Stimulated activated CD4-positive, alpha-beta T cell treated with anti-CD3 and anti-CD28 coated beads, Interleukin-15, amount 100 ng/mL, for 48 hours (primary cell): ENCODE measurements at places on chromosomes 7 and 10.
A peak's percentile ranks its signal among the peaks of the same experiment; 100 is the strongest.

DNA sequence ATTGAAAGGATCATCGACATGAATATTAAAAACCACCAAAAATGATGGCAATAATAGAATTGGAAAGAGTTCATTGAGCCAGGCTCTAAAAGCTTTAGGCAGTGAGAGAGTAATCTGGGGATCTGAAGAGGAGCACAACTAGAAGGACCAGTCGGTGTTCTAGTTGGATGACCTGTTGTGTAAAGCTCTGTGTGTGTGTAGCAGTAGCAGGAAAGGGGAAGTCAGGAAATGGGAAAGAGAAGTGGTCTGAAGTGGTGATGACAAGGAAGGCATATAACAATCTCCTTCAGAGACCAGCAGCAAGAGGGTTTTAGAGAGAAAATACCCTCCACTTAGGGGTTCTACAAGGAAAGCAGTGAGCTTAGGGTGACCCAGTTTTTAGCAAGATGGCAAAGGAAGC is 539.2 kb downstream of the HTR7 start:
- DNase-seq = no peak

GRCh38 chr7:134943785-134944400 is 42.4 kb upstream of the AGBL3 start:
- DNase-seq = no peak

- no peak for DNase-seq
Observed at GRCh38 chr7:114084002-114084471, 165.2 kb upstream of the PPP1R3A start.

GRCh38 chr7:50205011-50205410 is 99.5 kb upstream of the IKZF1 start:
- DNase-seq = no peak

- no peak for DNase-seq
Observed at GRCh38 chr10:91976317-91977051, 52.9 kb downstream of the BTAF1 start.

GRCh38 chr7:82382276-82382675 is 61.3 kb downstream of the CACNA2D1 start:
- no peak for DNase-seq

- DNase-seq = no peak
Observed at GRCh38 chr7:98777051-98777450, 92.8 kb downstream of the TMEM130 start.

DNA sequence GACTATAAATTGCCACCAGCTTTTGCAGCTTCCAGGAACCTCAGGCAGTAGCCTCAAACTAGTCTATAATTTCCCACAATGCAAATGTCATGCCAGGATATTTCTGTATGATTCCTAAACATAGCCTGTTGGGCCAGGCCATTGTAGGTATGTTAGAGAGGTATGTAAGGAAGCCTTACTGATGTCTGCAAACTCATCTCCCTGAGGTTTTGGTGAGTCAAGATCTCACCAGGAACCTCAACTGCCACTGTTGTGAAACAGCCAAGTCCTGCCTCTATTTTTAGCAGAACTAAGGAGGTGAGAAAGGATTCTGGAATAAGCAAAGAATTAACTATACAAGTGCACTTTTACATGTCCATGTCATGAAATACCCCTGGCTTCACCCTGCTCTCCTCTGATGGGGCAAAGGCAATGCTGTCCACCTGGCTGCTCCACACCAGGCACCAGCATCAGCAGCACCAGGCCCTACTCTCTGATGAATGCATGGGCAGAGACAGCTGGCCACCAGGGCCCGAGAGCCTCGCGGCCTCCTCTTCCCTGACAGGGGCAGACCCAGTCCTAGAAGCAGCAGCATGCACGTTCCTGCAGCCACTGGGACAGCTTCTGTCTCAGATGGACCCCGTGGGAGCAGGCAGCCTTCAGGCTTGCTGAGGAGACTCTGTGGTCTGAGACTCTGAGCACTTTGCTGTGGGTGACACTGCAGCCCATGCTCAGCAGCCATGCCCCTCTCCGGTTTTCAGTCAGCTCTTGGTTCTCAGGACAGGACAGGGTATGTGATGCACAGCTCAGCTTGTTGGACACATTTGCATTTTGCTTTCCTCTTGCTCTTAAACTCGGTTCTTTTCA is 147.3 kb downstream of the ZMYND11 start:
- no peak for DNase-seq

DNA sequence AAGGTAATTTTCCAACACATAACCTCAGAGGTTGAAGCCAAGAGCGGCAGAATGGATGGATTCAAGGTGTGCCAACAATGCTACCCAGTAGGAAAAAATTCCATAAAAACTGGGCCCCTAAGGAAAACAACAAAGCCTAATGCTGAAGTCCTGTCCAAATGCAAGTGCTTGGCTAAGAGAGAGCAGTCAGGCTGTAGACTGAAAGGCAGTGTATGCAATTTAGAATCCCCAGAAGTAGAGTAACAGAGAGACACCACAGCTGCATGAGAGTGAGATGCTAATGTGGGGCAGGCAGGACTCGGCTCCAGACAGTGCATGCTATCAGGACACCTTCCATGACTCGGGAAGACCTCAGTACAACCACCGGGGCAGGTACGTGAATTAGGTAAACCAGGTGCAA is 124.5 kb downstream of the ZFAND4 start:
- no peak for DNase-seq

- DNase-seq = no peak
Observed at GRCh38 chr7:107779647-107780099, 23.4 kb downstream of the SLC26A3 start.

- no peak for DNase-seq
Observed at GRCh38 chr10:24974976-24975375, 22.6 kb upstream of the PRTFDC1 start.

DNA sequence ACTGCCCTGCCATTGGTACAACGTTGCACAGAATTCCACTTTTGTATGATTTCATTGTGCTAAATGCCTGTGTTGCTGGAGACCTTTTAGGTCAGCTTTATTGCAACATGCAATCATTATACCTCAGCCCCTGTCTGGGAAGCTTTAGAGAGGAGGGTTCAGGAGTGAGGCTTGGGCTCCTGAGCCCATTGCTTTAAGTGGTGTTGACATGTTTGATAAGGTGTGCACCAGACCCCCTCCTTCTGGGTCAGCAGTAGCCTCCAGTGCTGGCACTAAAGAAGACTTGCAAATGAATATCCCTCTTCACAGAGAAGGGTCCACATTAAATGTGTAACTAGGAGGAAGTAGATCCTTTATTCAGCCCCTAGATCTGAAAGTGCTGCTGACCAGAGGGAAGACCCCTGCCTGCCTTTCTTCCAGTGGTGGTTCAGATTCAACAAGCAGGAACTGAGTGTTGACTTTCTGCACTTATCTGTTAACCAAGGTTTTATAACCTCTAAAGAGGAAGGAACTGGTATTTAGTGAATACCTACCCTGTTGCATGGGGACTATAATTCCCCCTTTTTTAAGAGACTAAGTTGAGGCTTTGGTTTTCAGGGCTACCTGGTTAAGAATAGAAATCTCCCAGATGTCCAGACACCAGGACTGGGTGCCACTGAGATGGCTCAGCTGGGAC is 369.4 kb upstream of the IGFBP3 start:
- no peak for DNase-seq

DNA sequence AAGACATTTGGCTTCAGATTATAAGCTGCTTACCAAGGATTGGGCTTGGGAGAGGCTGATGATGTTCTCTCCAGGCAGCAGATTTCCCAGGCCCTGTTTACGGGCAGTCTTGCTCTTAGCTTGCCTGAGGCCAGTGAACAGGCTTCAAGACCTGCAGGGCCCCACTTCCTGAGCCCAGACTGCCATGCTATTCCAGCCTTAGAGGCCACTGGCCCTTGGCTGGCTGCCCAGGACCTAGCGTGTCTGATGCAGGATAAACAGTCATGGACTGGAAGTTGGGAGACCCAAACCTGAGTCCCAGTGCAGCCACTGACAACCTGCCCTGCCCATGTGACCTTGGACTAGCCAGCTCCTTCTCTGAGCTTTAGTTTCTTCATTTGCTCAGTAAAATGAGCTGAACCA is 2.9 kb downstream of the PRXL2A start:
- DNase-seq = no peak

GRCh38 chr7:137287651-137288258 is 55.8 kb downstream of the PTN start:
- DNase-seq = no peak

DNA sequence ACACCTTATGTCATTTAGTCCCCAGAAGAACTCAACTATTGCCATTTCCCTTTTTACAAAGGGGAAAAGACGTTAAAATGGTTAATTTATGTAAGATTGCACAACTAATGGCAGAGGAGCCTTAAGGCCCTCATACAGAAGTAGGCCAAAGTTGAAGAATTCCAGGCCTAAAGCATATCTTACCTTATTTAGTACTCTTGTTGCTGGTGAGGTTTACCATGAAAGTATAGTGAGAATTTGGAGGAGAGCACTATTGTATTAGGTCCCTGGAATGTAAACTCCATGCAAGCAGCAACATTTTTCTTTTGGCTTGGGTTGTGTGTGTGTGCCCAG is 731 bp upstream of the CRPPA start:
- no peak for DNase-seq

GRCh38 chr7:143497008-143497795 is 19.5 kb downstream of the TAS2R41 start:
- DNase-seq = no peak

DNA sequence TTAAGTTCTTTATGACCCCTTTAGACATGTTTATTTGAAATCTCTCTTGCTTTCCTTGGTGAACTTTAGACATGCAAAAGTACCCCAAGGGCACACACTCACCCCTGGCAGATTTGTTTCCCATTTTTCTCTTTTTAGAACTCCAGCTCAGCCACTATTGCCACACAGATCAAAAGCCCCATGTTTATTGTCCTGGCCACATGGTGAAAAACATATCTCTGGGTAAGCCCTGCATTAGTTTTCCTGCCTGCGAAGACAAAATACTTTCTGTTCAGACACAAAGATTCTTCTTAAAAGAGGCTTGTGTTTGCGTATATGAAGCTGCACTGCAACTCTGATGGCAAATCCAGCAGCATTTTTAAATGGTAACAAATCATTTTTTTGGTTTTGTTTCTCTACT is 200.0 kb downstream of the POLR1F start:
- DNase-seq = no peak

GRCh38 chr10:86191166-86191565 is 175.4 kb downstream of the GRID1 start:
- no peak for DNase-seq

DNA sequence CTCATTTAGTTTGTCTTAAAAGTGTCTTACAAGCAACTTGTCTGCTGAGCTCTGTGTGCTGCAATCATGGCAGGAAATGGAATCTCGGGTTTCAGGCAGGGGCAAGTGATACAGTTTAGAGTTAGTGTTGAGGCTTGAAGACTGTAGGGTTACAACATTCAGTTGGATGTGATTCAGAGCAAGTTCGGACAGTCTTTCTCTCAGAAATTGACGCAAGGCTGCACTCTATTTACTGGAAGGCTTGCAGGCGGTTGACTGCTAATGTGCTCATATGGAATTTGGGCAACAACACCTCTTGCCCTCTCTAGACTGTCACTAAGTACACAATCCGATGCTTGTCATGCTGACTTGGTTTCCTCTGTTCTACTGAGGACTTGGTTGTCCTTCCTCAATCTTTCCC is 161.7 kb upstream of the BMPER start:
- no peak for DNase-seq

DNA sequence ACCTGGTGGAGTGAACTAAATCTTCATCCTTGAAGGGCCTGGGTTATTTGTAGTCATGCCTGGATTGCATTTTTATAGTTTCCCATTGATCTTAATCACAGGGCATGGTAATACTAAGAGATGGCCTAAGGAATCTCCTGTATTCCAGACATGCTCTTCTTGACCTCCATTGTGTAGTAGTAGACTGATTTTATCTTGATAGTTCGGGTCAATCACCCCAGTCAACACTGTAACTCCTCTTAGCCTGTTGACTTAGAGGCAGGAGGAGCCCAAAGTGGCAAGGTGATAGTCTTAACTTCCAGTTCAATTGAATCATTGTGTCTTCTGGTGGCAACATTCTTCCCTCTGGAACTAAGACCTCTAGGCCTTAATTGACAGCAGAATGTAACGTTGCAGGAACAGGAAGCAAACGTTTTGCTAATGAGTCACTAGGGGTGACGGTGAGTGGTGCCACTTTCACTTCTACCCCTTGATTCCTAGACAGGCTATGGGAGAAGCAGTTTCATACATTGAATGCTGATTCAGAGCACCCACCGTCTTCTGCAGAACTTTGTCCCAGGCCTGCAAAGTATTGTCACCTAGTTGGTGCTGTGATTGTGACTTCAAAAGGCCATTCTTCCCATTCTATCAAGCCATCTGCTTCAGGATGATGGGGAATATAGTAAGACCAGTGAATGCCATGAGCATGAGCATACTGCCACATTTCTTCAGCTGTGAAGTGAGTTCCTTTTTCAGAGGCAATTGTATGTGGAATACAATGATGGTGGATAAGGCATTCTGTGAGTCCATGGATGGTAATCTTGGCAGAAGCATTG is 24.0 kb upstream of the PAPSS2 start:
- peak; percentile 30 for DNase-seq

- DNase-seq = no peak
Observed at GRCh38 chr10:32259551-32259950, 87.4 kb downstream of the EPC1 start.

DNA sequence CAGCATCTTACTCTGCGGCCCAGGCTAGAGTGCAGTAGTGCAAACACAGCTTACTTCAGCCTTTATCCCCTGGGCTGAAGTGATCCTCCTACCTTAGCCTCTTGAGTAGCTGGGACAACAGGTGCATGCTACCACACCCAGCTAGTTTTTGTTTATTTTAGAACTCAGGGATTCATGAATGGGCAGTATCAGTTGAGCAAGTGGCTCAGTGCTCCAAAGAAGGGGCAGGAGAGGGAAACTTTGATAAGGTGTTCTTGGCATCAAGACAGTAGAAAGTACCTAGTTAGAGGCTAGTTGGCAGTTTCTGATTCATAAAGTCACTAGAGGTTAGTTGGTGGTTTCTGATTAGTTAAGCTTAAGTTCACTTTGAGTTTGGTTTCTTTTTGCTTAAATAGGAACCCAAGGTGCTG is 18.4 kb downstream of the TRIM24 start:
- DNase-seq = no peak

DNA sequence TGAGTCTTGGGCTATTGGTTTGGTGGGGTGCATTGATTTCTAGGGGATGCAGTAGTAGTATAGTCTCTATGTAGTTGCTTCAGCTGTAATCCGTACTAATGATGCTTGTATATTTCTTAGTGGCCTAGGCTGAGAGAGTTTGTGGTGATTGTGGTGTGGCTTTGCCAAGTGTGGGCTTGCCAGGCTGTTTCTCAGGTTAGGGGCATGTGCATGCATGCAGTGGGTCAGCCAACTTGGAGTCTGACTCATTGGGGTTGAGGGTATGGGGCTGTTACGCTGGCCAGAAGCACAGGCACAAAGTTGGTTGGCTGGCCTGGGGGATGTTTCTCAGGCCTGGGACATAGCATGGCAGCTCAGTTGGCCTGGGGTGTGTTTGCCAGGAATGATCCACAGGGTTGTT is 25.7 kb upstream of the PLA2G12B start:
- no peak for DNase-seq
